ENCODE measurements at places on chromosomes 7 and 10.

- no peak for DNase-seq
Measured at GRCh38 chr7:114889646-114890285, 32.1 kb upstream of the MDFIC start.

GRCh38 chr10:58648131-58648530, 135.5 kb downstream of the BICC1 start:
- no peak for DNase-seq

GRCh38 chr10:99431190-99431760, 851 bp upstream of the GOT1 start:
- DNase-seq, result no peak

DNA sequence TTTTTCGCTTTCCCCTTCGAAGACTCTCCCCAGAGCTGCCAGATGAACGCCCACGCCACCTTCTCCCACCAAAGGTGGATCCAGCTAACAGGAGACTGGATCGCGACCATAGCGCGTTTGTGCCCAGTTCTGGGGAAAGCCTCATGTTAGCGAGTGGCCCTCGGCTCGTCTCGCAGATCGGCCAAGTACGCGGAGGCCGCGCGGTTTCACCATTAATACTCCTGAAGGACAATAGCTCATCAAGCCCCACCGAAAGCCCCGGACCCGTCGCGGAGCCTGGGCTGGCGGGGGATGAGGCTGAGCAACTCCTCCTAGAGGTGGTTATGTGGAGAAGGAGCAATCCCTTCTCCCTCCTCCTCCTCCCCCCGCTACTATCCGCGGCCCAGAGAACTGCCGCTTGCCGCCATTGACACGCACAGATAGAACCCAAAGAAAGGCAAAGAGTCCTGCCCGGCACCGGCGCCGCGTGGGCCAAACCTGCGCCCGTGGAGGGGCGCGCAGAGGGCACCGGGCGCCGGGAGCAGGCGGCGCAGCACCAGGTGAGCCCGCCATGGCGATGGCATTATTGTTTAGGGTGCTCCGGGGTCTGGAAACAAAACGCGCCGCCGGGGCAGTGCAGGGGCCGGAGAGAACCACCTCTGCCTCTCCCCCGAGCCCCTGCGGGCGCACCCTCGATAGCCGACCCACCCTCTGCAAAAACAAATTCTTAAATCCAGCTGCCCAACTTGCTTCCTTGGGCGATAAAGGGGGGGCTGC, at the start of gene MACROH2A2:
TSS of gene MACROH2A2 (plus strand) at position 385 of the 756 bp plus-strand sequence. CDS start 22,813 bp downstream, outside the sequence.
- peak; percentile 9 for DNase-seq

DNA sequence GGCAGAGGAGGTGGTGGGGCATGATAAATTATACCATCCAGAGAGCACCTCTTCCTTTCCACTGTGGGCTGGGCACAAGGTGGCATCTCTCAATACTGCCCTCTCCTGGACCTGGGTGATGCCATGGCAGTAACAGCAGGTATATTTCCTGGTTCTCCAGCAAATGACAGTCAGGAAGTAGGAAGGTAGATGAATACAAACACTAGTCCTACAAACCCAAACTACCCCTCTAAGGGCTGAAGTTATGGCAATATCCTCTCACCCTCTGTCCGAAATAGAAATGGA, 1004.9 kb downstream of the KCNMA1 start:
- DNase-seq, result peak; percentile 40
